Activated CD4-positive, alpha-beta T cell treated with anti-CD3 and anti-CD28 coated beads, Interleukin-2, amount 50 U/mL, for 1 hour (primary cell): ENCODE measurements at places on chromosomes 2 and 18.

DNA sequence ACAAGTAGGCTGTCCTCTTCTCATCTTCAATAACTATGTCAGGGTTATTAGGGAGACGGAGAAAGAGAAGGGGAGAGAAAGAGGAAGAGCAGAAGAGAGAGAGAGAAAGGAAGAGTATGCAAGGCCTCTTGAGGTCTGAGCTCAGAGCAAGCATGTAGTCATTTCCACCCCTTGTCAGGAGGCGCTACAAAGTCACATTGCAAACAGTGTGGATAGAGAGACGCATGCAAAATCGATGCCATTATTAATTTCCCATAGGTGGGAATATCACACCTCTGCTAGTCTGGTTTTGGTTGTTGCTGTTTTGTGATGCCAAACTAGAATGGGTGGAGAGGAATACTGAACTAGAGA is 24.2 kb upstream of the SERPINE2 start:
- DNase-seq, result no peak

GRCh38 chr18:57997820-57998219 is 46.2 kb upstream of the NEDD4L start:
- no peak for DNase-seq

GRCh38 chr2:66508484-66509071 is 73.7 kb downstream of the MEIS1 start:
- DNase-seq, result no peak

- no peak for DNase-seq
These were observed 86.6 kb upstream of the TMEM247 start for GRCh38 chr2:46392561-46393346.

DNA sequence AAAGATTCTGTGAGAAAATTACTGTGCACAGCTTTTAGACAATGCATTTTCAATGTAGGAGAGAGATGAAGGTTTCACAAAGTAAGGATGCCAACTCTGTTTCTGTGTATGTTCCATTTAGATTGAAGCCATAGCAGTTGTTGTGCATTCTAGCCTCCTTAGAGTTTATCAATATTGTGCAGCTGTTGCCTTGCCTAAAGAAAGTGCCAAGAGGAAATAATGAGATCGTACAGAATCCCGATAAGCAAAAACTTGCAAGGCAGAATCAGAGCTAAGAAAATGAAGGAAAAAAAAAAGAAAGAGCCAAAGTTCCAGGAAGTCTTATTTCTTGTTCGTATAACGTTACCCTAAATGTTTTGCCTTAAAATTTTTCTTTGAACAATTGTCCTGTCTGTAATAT is 965.0 kb downstream of the DCDC2C start:
- DNase-seq, result no peak

GRCh38 chr2:29314816-29315571 is 199.8 kb downstream of the CLIP4 start:
- DNase-seq, result peak; percentile 44

- no peak for DNase-seq
These were observed 18.7 kb upstream of the ASPRV1 start for GRCh38 chr2:69979902-69980807.

- DNase-seq, result no peak
These were observed 317.6 kb downstream of the PRKCE start for GRCh38 chr2:45968946-45969584.

DNA sequence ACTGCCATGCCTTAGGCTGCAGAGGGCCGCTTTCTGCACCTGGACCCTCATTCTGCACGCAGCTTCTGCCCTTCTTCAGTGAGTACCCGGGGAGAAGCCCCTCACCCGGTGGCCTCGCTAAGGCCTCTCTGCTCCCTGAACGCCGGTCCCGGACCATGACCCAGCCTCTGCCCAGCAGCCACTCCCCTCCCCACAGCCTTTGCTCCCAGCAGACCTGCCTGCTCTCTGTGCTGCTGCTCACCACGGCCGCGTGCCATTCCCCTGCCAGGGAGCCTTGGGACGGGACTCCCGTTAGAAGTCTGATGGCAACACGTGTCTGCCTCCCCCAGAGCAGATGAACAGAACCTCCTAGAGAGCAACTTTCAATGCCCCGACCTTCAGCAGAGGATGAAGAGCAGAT is 282.8 kb downstream of the NDUFA10 start:
- DNase-seq, result no peak

- no peak for DNase-seq
These were observed 75.2 kb downstream of the CABLES1 start for GRCh38 chr18:23210526-23210925.

- DNase-seq, result peak; percentile 50
These were observed 22.2 kb upstream of the TTC39C start for GRCh38 chr18:23992089-23992940.

DNA sequence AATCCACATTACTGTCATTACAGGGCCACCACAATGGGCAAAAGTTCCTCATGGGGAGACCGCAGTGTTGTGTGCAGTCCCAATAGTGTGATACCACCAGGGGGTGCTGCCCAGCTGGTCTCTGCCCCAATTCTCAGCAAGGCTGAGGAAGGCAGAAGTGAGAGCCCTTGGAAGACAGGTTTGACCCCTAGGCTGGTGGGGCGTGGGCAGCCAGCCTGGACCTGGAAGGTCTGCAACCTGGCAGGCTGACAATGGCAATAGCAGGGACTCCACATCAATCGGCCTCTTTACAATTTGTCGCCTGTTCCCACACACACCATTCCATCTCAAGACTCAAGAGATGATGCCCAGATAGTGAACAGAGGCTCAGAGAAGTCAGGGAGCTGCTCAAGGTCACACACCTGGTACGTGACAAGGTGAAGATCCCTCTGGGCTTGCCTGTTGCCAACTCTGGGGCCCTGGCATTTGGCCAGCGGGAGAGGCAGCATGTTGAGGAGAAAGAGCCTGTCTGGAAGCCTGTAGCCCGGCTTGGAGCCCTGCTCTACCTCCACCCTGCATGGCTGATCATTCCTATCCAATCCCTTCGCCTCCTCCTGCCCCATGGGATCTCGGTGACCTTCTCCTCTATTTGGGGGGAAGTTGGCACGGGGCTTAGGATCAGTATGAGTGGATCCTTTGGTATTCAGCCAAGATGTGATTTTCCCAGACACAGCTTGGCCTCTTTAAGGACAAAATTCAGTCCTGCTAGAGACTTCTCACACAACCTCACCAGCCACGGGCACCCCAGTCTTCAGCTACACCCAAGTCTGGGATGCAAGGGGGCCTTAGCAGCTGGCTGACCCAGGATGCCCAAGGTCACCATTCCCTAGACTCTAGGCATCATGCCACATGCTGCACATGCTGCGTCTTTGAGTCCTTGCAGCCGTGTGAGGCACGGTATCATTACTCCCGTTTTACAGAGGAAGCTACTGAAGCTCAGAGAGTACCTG is 2.9 kb upstream of the ATOH8 start:
- peak; percentile 53 for DNase-seq

- no peak for DNase-seq
These were observed 1.9 kb downstream of the CNGA3 start for GRCh38 chr2:98348066-98348561.

DNA sequence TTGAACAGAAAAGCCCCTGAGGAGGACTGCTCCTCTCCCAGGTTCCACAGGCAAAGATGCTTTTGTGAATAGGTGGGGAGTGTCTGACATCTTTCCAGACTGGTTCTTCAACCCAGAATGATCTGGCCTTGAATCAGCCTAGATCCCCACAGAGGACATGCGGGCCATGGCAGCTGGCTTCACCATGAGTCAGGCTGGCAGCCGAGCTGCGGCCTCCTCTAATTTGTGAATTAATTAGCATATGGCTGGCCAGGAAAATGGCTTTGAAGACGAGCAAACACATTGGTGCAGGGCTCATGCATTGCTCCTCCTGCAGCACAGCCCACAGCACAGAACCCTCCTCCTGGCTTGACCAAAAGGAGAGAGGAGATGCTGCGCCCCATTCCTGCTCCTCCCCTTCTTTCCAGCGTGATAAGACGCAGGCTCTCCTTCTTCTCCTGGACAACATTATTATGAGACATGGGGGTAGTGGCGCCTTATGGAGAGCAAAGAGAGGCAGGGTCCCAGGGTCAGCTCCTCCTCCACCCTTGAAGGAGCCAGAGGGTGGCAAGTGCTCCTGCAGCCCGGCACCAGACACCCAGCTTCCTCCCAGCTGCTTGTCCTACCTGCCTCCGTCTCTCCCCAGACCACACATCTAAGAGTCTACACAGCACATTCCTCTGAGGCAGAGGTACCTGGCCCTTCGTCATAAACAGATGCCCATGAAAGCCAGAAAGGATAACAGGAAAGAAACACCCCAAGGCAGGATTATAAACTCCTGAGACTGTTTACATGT is 66.7 kb downstream of the EDAR start:
- DNase-seq, result no peak

DNA sequence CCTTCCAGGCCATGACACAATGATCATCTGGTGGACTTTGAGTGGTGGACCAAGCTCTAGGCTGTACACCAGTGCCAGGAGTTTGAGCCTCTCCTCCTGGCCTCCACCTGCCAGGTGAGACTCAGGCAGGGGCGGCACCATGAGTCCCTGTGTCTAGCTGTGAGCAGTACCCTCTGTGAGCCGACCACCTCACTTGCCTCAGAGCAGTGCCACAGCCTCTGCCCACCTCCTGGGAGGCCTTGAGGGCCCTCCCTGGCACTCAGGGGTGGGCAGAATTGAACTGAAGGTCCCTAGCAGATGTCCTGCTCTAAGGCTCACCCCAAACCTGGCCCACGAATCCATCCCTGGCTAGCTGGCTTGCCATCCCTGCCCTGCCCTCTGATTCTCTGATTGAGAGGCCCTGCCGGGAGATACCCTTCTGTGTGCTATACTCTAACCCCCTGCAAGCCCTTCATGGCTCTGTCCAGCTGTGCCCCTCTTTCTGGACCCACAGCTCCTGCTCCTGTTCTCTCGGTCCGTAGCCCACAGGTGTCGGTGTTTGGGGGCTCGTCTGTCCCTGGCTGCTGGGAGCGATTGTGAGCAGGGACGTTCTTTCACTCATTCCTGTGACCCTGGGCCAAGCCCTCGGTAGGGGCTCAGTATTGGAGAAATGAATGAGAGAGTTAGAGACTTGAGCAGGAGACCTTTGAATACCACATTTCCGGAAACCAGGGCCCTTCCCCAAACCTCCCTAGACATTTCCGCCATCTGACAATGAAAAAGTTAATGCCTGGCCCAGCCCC is 70.0 kb downstream of the INHBB start:
- no peak for DNase-seq

DNA sequence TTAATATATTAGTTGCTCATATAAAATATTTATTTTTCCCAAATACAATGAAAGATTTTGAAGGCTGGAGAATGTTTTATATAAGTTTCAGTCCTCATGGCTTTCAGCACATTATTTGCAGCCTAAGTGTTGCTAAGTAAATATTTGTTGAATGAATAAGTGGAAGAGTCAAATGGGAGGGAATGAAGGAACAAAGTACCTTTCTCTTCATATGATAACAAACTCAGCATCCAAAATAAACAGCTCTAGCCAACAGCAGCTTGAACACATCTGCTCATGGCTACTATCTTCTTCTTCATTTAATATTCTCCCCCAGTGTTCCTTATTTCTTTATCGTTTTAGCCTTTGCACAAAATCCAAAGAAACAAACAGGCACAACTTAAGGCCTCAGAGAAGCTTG is 385.2 kb upstream of the PIK3C3 start:
- DNase-seq, result no peak

DNA sequence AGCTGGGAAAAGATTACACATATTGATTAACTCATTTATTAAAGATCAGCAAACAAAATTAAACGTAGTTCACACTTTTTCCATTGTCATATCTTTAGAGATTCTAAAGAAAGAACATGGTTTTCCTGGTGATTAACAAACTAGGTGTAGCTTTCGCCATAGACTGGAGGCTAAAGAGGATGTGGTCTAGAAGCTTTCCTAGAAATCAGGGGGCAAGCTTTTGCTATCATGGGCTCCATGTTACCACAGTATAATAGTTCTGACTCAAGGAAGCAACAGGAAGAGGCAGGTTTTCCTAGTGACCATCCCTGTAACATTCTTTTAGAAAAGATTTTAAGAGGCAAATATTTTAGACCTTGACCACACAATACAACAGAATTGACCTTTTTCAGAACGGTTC is 232.7 kb downstream of the METTL4 start:
- DNase-seq, result no peak

DNA sequence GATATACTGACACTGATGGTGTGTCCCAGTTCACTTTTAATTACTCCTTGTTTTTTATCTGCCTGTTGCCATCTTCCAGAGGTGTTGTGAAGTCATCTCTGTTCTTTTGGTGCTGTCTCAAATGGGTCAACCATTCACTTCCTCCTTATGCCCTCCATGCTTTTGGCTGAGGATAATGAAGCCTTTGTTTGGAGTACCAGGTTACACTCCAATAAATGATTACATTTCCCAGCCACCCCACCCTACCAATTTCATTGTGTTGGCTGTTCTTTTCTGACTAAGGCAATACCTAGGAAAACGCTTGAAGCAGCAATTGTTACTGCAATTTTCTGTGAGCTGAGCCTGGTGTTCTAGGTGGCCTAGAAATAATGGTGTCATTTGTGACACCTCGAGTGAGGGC is 29.8 kb upstream of the ACTG2 start:
- DNase-seq, result no peak
